CD4-positive, alpha-beta memory T cell (primary cell): ENCODE measurements at places on chromosomes 1 and 21. TPM values are rescaled to one million over a fixed set of nuclear protein-coding genes. Genes with fewer than 3 reads are reported as not detected.

DNA sequence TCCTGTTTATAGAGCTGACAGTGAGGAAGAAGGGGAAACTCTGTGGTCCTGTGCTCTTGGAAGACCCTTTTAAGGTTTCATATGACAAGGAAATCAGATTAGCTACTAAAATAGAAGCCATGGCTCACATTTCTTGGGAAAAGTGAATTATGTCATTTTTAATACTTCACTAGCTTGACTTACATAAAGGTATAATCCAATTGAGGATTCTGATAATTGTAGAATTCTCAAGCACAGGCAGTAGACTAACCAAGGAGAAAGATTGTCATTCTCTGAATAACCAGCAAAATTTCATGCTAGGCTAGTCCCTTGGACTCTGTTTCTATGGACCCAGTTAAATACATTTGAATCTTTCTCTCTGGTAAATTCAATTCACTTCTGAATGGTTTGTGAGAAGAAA lies 613.0 kb upstream of the BEND5 start:
- no peak overlapping the region for H3K27ac ChIP-seq
- no peak overlapping the region for H3K4me3 ChIP-seq
- DNase-seq = no peak
- no peaks in the 10 kb centered on the region for H3K4me1 ChIP-seq
- no peaks in the 10 kb centered on the region for H3K36me3 ChIP-seq
- H3K27me3 ChIP-seq = no peaks in the 10 kb centered on the region

GRCh38 chr21:46634966-46635323 lies 529 bp upstream of the PRMT2 start:
- H3K27ac ChIP-seq = peak overlapping the region; percentile 93
- H3K4me3 ChIP-seq = peak overlapping the region; percentile 100
- peaks cover 67% of the 10 kb centered on the region for H3K4me1 ChIP-seq
- no peak for DNase-seq
- H3K36me3 ChIP-seq = peaks cover 5% of the 10 kb centered on the region

DNA sequence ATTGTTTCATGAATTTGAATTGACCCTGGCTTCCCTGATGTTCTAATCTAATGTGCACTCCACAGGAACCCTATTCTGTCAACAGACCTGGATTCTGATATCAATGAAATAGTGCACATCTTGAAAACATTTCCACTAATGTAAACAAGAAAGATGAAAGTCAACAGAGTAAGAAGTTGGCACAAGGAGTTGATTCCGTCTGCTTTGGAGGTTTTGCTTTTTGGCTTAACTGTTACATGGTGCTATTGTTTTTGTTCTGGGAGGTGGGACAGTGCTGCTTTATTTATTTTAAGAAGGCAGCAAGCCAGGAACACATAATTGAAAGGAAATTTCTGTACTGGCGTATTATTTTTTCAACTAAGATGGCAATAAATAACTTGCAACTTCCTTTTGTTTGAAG lies 73.3 kb downstream of the LEPR start:
- H3K27me3 ChIP-seq = no peaks in the 10 kb centered on the region
- H3K36me3 ChIP-seq = no peaks in the 10 kb centered on the region
- H3K27ac ChIP-seq = no peak overlapping the region
- H3K4me3 ChIP-seq = no peak overlapping the region

- H3K4me1 ChIP-seq = no peaks in the 10 kb centered on the region
- DNase-seq = no peak
- H3K4me3 ChIP-seq = no peak overlapping the region
- H3K27ac ChIP-seq = no peak overlapping the region
- H3K36me3 ChIP-seq = no peaks in the 10 kb centered on the region
These were observed 1153.5 kb upstream of the TMPRSS15 start for GRCh38 chr21:19557046-19557445.

DNA sequence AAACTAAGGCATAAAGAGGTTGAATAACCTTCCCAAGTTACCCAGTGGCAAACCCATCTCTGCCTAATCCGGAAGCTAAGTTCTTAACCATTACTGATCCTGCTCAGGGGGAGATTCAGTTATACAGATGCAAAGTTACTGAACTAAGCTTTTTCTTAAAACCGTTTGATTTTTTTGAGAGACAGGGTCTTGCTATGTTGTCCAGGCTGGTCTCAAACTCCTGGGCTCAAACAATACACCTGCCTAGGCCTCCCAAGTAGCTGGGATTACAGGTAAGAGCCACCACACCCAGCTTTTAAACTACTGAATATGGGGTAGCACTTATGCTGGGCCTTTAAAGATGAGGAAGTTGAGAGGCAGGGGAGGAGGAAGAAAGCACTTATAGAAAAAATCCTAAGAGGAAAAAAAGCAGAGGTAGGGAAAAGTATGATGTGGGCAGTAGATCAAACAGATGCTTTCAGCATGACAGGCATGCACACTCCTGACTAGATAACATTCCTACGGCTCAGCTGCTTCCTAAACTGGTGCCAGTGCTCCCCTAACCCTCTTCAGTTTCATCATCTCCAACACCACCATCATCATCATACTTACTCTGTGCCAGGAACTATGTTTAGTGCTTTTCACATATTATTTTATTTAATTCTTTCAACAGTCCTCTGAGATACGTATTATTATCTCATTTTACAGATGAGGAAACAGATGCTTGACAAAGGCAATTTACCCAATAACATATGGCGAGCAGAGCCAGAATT lies 5.8 kb downstream of the PAFAH2 start:
- H3K36me3 ChIP-seq = no peaks in the 10 kb centered on the region
- H3K27ac ChIP-seq = no peak overlapping the region
- H3K4me1 ChIP-seq = peaks cover 54% of the 10 kb centered on the region
- no peaks in the 10 kb centered on the region for H3K27me3 ChIP-seq

Gene HSF2BP
- polyA plus RNA-seq = not detected

Gene ATP6V1G3
- not detected for polyA plus RNA-seq

Gene C1orf21
- 0.20 TPM for polyA plus RNA-seq

Gene FAM72D
- not detected for polyA plus RNA-seq

Gene NHLH2
- polyA plus RNA-seq = not detected

Gene SV2A
- polyA plus RNA-seq = 2.9 TPM

Gene TLR5
- polyA plus RNA-seq = 2.9 TPM
